T-helper 9 cell (primary cell): ENCODE measurements at places on chromosomes 2 and 18.

- DNase-seq, result no peak
Measured at GRCh38 chr2:101197215-101197745, 46.1 kb upstream of the TBC1D8 start.

GRCh38 chr2:54840559-54841468, 117.4 kb downstream of the EML6 start:
- DNase-seq, result no peak

- no peak for DNase-seq
Measured at GRCh38 chr2:166361351-166362153, 14.2 kb downstream of the SCN9A start.

DNA sequence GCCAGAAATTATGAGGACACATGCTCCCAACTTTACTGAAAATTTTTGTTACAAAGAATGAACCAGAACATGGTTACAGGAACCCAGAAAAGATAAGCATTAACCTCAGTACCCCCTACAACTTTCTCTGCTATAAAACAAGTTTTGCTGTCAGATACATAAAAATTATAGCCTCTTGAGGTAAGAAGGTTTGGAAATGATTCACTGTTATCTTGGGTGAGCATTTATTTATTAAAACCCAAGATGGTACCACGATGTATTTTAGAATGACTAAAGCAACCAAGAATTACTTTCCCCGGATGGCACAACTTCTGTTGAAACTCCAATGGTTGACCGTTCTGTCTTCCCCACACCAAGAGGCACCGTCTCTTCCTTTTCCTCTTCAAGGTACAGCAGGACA, 72.9 kb downstream of the RBMS1 start:
- DNase-seq, result no peak

DNA sequence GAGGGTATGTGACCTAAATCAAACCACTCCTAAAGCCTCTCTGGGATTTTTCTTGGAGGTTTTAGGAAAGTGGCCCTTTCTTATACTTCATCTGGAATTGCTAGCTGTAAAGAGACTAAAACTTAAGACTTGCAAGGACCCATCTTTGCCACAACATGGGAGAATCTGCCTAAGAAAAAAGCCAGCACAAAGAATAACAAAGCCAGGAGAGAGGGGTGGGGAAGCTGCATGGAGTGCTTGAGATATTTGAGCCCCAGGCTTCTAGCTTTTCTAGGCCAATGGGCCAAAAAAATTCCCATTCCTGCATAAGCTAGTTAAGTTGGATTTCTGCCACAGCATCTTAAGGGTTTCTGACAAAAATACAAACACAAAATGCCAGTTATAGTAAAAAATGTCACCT, 38.5 kb upstream of the LYPD6 start:
- no peak for DNase-seq

- DNase-seq, result no peak
Measured at GRCh38 chr2:7672685-7673071, 755.5 kb downstream of the RNF144A start.

DNA sequence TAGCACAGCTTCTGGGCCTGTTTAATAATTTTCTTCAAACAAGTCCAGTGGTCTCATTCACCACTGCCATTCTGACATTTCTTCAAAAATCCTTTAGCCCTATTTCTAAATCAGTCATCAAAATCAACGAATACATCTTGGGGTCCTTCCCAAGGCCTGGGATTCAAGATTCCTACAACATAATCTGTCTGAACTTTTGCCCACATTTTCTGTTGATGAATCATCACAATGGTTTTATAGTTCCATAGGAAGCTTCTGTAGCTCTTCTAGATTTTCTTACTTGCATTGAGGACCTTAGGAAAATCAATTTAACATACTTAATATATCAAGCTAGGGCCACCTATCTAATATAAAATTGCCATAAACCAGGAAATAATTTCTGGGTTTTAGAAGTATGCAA, 811.8 kb upstream of the ACVR2A start:
- DNase-seq, result no peak

- no peak for DNase-seq
Measured at GRCh38 chr2:63046552-63046951, 4.1 kb upstream of the OTX1 start.

- no peak for DNase-seq
Measured at GRCh38 chr2:85945586-85945985, 56.8 kb upstream of the ST3GAL5 start.

- no peak for DNase-seq
Measured at GRCh38 chr18:50722311-50722710, 97.5 kb downstream of the MRO start.

- no peak for DNase-seq
Measured at GRCh38 chr18:54240629-54241107, 16.2 kb upstream of the MBD2 start.
